ENCODE measurements at places on chromosomes 6 and 20.
A peak's percentile ranks its signal among the peaks of the same experiment; 100 is the strongest.

GRCh38 chr6:51775942-51776860 is 311.2 kb downstream of the PKHD1 start:
- no peak for DNase-seq

- no peak for DNase-seq
These were observed 178.2 kb upstream of the HEY2 start for GRCh38 chr6:125571207-125571755.

DNA sequence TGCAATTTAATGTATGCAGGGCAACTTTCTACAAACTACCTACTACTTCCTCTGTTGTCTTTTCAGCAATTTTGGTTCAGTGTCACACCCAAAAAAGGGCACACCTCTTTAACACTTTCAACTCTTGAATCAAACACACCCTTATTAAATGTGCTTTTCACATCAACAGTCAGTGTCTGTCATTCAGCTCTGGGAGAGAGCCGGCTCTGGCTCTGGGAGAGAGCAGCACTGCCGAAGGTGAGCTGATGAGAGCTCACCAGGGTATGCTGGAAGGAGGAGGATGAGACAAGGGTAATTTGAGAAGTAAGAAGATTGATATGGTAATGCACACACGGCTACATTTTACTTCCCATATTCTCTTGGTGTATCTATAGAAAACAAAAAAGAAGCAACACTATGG is 134.3 kb downstream of the RTN4IP1 start:
- DNase-seq: no peak

DNA sequence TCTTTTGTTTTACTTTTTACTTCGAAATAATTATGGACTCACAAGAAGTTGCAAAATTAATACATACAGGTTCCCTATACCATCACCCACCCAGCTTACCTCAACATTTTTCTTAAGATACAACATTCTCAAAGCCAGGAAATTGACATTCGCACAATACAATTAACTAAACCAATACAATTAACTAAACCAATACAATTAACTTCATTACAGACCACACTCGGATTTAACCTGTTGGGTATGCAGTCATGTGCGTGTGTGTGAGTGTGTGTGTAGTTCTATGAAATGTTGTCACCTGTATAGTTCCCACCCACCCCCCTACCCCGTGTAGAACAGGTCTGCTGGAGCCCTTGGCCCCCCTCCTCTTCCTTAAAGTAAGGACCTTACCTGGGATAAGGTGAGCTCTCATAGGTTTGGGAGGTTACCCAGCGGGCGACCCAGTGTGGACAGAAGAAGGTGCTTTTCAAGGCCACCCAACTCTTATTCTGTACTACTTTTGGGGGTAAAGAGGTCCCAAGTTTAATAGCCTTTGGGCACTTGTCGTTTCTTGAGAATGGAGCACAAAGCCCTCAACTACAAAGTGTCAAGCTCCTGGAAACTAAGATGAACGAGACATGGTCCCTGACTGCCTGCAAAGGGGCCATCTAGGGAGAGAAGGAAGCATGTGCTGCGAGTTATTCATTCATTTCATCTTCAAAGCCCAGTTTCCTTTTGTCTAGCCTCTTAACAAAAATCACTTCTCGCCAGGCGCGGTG is 544 bp upstream of the STK38 start:
- peak; percentile 2 for DNase-seq

GRCh38 chr20:35709259-35709658 is 10.1 kb downstream of the ROMO1 start:
- DNase-seq: no peak

DNA sequence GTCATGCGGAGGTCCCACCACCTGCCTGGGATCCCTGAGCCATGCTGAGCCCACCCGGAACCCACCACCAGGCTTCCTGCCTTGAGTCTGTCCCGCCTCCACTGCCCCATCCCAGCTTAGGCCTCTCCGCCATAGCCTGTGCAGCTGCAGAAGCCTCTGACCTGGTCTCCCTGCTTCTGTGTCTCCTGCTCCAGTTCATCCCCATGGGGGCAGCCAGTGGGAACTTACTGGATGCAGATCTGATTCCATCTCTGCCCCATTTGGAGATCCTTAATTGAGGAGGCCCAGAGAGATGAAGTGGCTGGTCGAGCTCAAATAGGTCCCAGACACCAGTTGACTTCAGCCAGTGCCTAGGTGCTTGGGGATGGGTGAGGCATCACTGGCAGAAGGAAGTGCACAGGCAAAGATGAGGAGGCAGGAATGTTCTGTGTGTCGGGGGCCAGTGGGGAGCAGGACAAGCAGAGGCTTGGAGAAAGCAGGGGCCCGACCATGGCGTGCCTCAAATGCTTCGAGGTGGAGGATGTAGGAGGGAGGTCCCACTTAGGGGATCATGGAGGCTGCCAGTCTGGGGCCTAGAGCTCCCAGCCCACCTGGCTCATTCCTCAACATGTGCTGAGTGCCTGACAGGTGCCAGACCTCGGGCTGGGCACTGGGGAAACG is 112.8 kb downstream of the TOX2 start:
- no peak for DNase-seq

DNA sequence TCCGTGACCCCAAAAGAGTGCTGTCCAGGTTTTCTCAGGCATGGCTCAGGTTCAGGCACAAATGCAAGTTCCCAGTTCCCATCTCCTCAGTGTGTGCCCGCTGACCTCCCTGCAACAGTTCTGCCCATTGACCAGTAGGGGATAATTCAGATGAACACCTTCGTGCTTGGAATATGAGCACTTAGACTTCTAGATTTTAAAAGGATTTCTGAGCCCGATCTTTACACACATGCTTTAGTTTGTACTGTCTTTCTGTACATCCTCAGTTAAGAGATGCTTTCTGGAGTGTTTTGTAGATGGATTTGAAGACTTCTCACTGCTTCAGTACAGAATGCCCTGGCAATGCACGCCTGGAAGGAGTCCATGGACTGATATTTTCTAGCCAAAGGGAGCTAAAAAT is 239.6 kb upstream of the PLCB4 start:
- no peak for DNase-seq

DNA sequence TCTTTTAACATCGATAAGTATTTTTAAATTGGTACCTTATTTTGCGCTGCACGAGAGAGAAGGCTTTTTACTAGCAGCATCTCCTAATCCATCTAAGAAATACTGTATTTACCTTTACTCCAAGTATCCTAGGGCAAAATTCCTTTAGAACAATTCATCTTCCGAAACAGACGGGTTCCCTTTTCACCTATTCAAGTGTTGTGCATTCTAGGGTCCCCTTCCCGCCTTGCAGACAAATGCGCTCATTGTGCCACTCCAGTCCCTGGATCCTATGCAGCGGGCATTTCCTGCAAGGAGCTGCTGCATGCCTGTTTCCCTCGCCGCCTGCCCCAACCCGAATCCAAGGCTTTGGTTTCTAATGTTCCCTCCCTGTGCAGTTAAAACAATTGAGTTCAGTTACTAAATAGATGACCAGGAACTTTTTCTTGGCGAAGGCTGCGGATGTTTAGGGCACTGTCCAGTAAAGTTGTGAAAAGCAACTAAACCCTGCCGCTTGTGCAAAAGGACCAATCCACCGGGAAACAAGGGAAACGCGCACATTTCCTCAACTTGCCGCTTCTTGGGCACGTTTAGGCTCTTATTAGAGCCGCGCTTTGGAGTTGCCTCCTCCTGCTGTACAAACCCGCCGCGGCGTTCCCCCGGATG is 556 bp upstream of the SCAF8 start:
- no peak for DNase-seq

DNA sequence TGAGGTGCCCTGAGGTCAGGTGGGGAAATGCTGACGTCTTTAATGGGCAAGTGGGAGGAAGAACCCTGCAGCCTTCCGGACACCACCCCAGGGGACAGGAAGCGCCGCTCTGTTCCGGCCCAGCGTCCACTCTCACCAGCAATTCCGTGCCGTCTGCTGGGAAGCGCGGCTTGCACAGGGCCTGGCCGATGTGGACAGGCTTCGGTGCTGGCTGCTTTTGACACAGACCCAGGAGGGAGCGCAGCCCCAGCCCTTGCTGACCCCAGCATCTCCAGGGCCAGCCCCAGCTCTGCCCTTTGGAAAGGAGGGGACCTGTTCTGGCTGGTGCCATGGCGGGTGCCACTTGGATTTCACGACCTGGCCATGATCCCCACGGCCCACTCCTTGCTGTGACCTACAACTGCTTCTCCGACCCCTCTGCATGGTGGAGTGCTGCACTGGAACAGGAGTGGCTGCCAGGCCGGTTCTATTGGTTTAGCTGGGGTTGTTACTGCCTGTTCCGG is 123.2 kb downstream of the DLL1 start:
- DNase-seq: no peak

- DNase-seq: no peak
These were observed 356.4 kb downstream of the PRKN start for GRCh38 chr6:162371121-162371520.

DNA sequence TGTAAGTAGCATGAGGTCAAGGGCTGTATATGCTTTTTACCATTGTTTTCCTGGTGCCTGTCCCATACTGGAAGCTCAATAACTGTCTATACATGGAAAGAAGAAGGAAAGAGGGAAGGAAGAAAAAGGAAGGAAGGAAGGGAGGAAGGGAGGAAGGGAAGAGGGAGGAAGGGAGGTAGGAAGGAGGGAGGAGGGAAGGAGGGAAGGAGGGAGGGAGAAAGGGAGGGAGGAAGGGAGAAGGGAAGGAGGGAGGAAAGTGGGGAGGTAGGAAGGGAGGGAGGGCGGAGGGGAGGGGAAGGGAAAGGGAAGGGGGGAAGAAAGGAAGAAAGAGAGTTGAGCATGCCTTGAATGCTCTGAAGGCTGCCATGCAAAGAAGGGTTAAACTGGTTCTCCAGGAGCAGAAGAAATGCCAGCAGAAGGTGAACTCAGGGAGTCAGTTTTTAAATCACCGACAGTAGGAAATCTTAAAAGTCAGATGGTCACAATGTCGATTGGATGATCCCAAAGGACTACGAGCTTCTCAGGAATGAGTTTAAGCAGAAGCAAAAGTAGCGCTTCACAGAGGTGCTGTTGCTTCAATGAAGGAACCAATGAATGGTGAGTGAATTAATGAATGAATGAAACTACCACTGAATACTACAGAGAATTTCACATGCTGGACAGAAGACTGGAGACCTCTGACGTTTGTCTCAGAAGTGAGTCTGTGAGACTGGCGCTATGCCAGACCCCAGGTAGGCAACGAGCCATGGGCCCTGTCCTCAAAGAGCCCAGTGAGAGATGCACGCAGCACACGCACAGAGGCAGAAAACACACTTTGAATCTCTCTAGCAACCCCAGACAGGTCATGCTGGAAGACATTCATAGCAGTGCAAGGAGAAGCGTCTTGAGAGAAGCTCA is 117.6 kb downstream of the MRPL14 start:
- DNase-seq: no peak

- DNase-seq: no peak
These were observed 15.9 kb upstream of the PTGIS start for GRCh38 chr20:49583669-49584417.

DNA sequence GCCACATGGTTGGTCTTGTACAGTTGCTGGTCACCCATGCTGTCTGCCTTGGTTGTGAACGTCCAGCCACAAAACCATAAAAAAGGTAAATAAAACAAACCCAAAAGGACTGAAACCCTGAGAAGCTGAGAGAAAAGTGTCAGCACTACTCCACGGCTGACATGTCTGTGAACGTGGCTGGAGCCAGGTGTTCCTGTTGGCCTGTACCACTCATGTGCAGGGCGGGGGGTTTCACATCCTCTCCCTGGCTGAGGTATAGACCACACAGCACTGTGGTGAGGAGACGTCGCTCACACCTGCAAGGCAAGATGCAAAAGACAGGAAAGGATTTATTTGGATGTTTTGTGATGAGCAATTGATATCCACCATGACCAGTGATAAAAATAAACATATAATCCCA is 51.9 kb upstream of the MRPS10 start:
- no peak for DNase-seq

DNA sequence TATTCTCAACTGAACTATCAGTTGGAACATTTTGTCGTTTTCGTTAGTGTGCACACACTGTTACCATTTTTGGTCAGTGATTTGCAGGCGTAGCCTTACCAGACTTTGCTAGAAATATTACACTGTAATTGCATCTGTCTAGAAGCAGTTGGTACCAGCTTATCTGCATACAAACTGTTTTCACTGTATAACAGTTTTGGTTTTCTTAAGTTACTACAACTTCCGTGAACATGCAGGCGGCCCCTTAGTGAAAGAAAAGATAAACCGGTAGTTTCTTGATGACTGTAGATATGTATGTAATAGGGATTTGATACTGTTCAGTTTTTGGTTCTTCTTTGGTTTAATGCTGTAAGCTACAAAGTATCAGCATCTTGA is 1.3 kb downstream of the DSTN start:
- no peak for DNase-seq

DNA sequence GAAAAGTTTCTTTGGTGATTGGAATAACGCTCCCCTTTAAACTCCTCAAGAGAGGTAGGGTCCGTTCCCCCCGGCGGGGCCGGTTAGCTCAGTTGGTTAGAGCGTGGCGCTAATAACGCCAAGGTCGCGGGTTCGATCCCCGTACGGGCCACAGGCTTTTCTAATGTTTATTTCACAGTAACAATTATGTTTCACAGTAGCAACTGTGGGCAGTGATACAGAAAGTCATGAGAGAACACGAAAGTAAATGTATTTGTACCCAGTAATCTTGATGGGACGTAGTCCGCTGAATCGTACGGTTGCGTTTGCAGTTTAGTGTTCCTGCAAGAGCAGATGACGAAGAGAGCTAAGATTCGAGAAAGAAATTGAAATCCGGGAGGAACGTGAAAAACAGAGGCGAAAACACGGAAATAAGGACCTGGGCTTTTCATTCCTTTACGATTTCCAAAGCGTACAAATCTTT is 505.5 kb downstream of the PRIM2 start:
- no peak for DNase-seq

DNA sequence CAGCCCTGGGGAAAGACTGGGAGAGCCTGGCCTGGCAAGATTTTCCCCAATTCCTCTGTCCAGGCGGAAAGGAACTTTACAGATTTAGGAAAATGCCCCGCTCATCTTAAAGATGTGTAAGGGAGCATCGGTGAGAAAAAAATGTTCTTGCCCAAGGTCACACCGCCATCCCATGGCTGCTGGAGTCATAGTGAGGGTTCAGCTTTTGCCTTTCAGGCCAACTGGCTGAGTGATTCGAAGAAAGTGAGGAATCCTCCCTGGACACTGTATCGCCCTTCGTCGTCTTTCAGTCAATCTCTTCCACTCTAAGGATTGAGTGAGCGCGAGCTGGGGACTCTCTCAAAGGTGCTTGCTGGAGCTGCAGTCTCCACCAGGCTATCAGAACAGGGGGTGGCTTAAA is 1.4 kb downstream of the WFDC2 start:
- no peak for DNase-seq

- DNase-seq: no peak
These were observed 637 bp upstream of the SLC22A3 start for GRCh38 chr6:160347259-160348222.

DNA sequence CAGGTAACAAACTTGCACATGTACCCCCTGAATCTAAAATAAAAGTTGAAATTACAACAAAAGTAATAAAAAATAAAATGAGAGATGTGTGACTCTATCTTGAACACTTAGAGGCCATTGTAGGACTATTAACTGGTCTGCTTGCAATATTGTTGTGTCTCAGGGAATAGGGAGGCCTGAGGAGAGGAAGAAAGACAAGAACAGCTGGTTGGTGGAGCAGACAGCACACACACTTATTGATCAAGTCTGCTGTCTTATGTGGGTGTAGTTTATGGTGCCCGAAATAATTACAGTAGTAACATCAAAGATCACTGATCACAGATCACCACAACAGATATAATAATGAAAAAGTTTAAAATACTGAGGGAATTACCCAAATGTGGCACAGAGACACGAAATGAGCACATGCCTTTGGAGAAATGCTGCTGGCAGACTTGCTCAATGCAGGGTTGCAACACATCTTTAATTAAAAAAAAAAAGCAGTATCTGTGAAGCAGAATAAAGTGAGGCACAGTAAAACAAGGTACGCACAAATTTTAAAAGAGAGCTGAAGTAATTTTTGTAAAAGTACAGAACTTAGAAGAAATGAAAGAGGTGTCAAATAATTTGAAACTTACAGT is 110.1 kb upstream of the HDAC2 start:
- no peak for DNase-seq
